ENCODE measurements at places on chromosomes 1 and 21.

- no peak overlapping the region for H3K4me3 ChIP-seq
- H3K27me3 ChIP-seq = no peaks in the 10 kb centered on the region
- no peak overlapping the region for H3K27ac ChIP-seq
Measured at GRCh38 chr1:227904541-227905335, 43.0 kb downstream of the WNT9A start.

- DNase-seq = no peak
- no peak overlapping the region for H3K4me3 ChIP-seq
- H3K4me1 ChIP-seq = peaks cover 1% of the 10 kb centered on the region
- no peaks in the 10 kb centered on the region for H3K27me3 ChIP-seq
- H3K27ac ChIP-seq = no peak overlapping the region
Measured at GRCh38 chr21:25862596-25862995, 127.8 kb downstream of the GABPA start.

DNA sequence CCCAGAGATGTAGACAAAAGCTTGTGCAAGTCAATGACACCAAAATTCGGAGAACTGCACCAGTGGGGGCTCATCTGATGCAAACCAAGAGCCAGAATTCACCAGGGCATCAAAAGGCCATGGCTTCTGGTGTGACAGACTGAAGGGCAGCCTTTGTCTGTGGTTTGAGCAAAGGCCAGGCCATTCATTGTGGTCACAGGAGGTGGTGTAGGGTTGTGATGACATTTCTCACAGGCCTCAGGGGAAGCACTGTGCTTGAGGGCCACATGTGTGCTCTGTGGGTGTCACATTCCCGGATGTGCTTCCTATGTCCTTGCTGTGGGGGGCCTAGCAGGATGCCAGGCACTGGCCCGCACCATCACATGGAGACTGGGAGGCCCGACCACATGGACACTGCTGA is 22.5 kb upstream of the KCNE1 start:
- no peaks in the 10 kb centered on the region for H3K4me1 ChIP-seq
- no peak overlapping the region for H3K27ac ChIP-seq
- DNase-seq = no peak
- H3K4me3 ChIP-seq = no peak overlapping the region
- no peaks in the 10 kb centered on the region for H3K27me3 ChIP-seq
- no peaks in the 10 kb centered on the region for H3K36me3 ChIP-seq

DNA sequence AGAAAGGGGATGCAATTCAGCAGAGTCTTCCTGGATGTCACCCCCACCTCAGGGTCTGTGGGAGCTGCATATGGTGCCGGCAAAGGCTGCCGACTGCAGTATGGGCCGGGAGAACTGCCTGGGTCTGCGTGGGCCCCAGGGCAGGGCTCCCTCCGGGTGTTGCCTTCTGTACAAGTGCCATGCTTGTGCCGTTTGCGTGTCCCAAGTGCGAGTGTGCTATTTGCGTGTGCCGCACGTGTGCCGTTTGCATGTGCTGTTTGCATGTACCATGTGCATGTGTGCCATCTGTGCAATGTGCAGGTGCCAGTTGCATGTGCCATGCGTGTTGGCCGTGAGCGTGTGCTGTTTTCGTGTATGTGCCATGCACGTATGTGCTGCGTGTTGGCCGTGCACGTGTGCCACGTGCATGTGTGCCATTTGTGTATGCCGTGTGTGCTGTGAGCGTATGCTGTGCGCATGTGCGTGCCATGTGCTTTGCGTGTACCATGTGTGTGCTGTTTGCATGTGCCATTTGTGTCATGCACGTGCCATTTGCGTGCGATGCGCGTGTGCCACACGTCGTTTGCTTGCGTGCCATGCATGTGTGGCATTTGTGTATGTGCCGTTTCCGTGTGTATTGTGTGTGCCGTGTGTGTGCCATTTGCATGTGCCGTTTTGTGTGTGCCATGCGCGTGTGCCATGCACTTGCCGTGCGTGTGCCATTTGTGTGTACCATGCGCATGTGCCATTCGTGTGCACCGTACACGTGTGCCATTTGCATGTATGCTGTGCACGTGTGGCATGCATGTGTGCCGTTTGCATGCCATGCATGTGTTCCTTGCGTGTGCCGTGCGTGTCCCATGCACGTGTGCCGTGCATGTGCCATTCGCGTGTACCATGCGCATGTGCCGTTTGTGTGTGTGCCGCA is 1.5 kb upstream of the TAS1R3 start:
- H3K27me3 ChIP-seq = no peaks in the 10 kb centered on the region
- no peak overlapping the region for H3K4me3 ChIP-seq
- no peak for DNase-seq
- no peak overlapping the region for H3K27ac ChIP-seq

- no peaks in the 10 kb centered on the region for H3K36me3 ChIP-seq
- no peaks in the 10 kb centered on the region for H3K4me1 ChIP-seq
- no peaks in the 10 kb centered on the region for H3K27me3 ChIP-seq
- DNase-seq = no peak
Measured at GRCh38 chr1:161706113-161706481, 932 bp upstream of the FCRLA start.

DNA sequence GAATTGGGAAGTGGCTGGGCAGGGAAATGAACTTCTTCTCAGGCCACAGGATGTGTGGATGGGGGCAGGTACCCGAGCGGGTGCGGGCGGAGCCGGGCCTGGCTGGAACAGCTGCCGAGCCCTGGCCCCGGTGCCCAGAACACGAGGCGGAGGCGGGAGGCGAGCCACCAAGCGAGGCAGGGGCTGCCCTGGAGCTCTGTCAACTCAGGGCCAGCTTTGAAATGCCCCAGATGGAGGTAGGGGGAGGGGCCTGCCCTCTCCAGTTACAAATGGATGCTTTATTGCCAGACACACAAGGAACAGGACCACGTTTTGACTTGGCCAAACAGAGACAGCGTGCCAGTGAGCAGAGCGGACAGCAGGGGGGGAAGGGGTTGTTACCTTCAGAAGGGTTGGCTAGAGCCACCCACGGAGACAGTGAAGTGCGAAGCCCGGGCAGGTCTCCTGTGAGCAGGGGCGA is 240.4 kb downstream of the SDCCAG8 start:
- H3K4me3 ChIP-seq = no peak overlapping the region
- H3K4me1 ChIP-seq = no peaks in the 10 kb centered on the region
- H3K36me3 ChIP-seq = no peaks in the 10 kb centered on the region

DNA sequence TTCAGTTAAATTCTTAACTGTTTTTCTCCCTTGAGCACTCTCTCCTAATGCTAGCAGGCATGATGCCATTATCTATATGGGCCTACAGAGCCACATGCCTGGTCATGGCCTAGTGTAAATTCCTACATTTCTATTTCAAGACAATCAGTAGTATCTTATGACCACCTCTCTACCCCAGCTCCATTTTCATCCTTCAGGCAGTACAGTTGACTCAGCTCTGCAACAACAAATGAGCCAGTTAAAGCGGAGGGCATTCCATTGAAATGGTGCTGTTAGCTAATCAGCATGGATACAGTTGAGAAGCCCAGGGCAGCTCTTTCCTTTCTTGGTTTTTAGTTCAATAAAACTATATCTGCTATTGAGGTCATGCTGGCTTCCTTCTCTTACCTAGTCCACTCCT is 150.0 kb downstream of the PPP1R12B start:
- no peaks in the 10 kb centered on the region for H3K36me3 ChIP-seq
- DNase-seq = no peak

- H3K4me1 ChIP-seq = no peaks in the 10 kb centered on the region
- H3K27me3 ChIP-seq = no peaks in the 10 kb centered on the region
- H3K27ac ChIP-seq = no peak overlapping the region
- DNase-seq = no peak
Measured at GRCh38 chr1:90274376-90274775, 279.5 kb downstream of the ZNF326 start.

- no peak overlapping the region for H3K4me3 ChIP-seq
- DNase-seq = no peak
- H3K4me1 ChIP-seq = peaks cover 19% of the 10 kb centered on the region
- no peaks in the 10 kb centered on the region for H3K36me3 ChIP-seq
- no peak overlapping the region for H3K27ac ChIP-seq
Measured at GRCh38 chr1:115214098-115214497, 124.0 kb downstream of the NGF start.

GRCh38 chr1:154304664-154305337 is 16.1 kb upstream of the AQP10 start:
- H3K4me1 ChIP-seq = no peaks in the 10 kb centered on the region
- H3K27me3 ChIP-seq = no peaks in the 10 kb centered on the region
- DNase-seq = no peak
- no peaks in the 10 kb centered on the region for H3K36me3 ChIP-seq
- H3K4me3 ChIP-seq = no peak overlapping the region

GRCh38 chr1:161502641-161503393 is 2.4 kb upstream of the FCGR2A start:
- no peak overlapping the region for H3K27ac ChIP-seq
- H3K4me1 ChIP-seq = no peaks in the 10 kb centered on the region
- no peaks in the 10 kb centered on the region for H3K36me3 ChIP-seq
- no peak overlapping the region for H3K4me3 ChIP-seq
- H3K27me3 ChIP-seq = no peaks in the 10 kb centered on the region
- no peak for DNase-seq

GRCh38 chr1:183346276-183346732 is 71.9 kb downstream of the NMNAT2 start:
- H3K27ac ChIP-seq = no peak overlapping the region
- no peaks in the 10 kb centered on the region for H3K36me3 ChIP-seq
- H3K4me3 ChIP-seq = no peak overlapping the region
- no peak for DNase-seq
- H3K4me1 ChIP-seq = peaks cover 2% of the 10 kb centered on the region

Measured in ovary (tissue), 10 donors.